ENCODE measurements at places on chromosomes 7 and 10. TPM values are rescaled to one million over a fixed set of nuclear protein-coding genes. Genes with fewer than 3 reads are reported as not detected.

- no peak for DNase-seq
Observed at GRCh38 chr7:101373812-101374614, 11.3 kb downstream of the COL26A1 start.

- DNase-seq, result no peak
Observed at GRCh38 chr7:45525057-45525456, 49.1 kb upstream of the ADCY1 start.

- no peak for DNase-seq
Observed at GRCh38 chr7:92421676-92422435, 25.4 kb upstream of the GATAD1 start.

DNA sequence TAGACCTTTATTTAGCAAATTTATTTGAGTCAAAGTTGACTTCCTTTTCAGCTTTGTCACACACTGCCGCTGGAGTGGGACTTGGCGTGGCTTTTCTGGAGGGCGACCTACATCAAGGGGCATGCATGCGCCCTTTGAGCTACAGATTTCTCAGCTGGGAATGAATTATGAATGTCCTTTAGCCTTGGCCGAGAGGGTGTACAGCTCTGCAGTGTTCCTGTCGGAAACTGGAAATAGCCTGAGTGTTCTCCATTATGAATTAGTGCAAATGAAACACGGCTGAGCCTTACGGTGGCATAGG is 79.7 kb downstream of the GLRX3 start:
- no peak for DNase-seq

GRCh38 chr7:16656141-16656540 is 10.2 kb downstream of the BZW2 start:
- DNase-seq, result no peak

DNA sequence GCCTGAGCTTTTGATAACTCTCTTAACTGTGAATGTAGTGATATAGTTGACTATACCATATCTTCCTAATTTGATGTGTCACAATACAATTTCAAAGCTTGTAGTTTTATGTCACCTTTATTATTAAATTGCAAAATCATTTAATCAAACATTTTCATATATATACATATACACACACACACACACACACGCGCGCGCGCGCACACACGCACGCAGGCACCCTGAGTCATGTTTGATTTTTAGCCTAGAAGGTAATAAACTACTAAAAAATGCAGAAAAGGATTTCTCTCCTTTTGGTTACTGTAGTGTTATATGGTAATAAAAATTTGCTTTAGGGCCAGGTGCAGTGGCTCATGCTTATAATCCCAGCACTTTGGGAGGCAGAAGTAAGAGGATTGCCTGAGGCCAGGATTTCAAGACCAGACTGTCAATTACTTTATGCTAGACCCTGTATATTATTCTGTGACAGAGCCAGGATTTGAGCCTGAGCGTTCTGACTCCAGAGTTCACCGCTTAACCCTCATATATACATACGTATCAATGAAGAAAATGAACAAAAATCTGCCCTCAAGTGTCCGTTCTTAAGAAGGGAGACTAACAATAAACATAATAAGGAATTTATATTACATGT is 89.6 kb downstream of the PODXL start:
- DNase-seq, result no peak

DNA sequence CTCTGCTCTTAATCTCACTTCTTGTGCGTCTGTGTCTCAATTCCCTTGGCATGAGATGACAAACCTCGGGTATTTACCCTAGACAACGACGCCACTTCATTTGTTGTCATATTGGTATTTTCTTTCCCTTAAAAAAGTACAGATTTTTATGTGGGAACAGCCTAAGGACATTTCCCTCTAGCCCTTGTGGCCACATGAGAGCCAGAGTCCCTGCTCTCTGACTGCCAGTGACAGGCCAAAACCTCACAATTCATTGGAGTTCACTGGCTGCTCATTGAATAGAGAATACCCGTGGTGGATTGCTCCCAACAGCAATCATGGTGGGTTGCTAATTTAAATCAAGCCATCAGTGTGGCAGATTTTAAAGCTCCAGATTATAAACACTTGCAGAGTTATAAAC is 191.3 kb upstream of the FAM3C start:
- no peak for DNase-seq

DNA sequence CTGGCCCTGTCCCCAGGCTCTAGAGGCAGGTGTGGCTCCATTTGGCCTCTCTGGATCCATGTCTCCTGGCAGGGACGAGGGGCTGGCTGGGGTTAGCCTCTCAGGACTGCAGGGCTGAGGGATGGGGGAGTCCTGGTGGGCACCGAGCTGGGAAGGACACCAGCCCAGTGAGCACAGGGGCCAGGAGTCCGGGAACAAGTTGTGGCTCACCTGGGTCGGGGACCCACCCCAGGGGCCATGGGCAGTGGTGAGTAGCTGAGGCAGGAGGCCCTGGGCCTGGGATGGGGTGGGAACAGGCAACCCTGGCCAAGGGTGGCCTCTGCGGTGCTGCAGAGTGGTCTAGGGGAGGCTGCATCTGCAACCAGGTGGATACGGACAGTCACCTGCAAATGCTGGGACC is 24.1 kb downstream of the ANTXRL start:
- DNase-seq, result no peak

The SORCS1 gene
- total RNA-seq, result not detected
